NCI-H69 (cell line): ENCODE measurements at places on chromosomes 16 and 17.

GRCh38 chr16:57798953-57799599, 3.2 kb downstream of the KIFC3 start:
- DNase-seq: peak; percentile 40

DNA sequence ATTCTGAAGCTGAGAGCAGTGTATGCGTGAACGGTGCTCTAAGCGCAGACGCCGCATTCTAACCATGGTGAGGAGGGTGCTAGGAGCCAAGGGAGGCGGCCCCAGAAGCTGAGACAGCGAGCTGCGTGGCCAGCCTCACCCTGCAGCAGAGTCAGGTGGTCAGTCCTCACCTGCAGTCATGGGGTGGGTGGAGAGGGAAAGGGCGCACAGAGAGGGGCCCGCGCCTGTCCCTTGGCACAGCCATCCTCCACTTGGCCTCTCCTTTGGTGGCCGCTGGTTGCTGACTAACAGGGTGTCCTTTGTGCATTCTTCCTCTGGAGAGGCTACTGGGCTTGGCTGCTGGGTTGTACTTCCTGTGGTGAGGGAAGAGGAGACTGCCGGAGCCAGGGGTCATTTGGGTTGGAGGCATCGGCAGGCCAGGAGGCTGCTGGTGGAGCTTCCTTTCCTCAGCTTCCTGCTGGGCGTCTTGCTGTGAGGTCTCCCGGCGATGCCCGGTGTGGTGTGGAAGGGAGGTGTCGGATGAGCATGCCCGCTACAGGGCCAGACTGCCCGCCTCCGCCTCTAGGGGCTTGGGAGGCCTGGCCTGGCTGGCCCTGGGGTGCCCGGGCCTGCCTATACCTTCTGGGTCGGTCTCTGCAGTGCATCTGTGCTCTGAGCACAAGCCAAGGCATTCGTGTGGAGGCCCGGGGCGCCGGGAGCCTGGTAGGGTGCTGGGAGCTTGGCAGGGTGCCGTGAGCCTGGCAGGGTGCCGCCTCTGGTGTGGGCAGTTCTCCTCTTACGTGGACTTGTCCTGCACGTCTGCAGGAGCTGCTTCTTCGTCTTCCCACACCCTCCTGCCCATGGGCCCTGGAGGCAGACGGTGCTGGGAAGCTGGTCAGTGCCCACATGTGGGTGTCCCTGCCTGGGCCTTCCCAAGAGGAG, 17.4 kb downstream of the RNF213 start:
- DNase-seq: no peak

DNA sequence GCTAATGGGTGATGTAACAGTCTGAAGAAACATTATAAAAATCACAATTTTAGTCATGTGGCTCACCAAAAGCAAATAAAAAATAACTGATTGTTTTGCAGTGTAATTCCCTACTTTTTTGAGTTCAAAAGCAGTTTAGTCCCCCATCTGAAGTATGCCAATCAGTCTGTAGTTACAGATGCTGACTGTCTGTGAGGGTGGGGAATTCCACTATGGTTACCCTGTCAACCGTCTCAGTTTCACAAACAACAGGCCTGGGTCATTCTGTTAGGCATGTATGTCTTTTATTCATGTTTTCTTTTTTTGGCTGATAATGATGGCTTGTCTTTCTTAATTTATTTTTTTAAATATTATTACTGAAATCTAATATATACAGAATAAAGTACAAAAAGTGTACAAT, 69.3 kb downstream of the STXBP4 start:
- no peak for DNase-seq

DNA sequence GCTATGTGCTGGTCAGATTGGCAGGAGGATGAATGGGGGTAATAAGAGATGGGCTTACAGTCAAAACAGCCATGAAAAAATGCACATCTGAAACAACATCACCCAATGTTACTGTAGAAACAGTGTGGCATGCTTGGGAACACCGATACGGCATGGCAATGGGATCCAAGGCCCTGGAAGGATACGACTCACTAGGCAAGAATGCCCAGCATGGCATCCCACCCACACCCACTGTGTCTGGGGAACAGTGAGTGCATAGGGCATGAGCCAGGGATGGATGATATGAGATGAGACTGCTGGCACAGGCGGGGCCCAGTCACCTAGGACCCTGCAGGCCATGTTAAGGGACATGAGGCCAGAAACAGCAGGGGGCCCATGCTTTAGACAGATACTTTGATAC, 11.5 kb downstream of the TRIM25 start:
- no peak for DNase-seq

GRCh38 chr17:49548506-49549310, 27.0 kb upstream of the NXPH3 start:
- DNase-seq: peak; percentile 49

- DNase-seq: peak; percentile 19
Observed at GRCh38 chr17:64538508-64539130, 31.8 kb downstream of the CEP95 start.

GRCh38 chr16:9012848-9013507, 49.3 kb upstream of the USP7 start:
- DNase-seq: peak; percentile 82

GRCh38 chr17:40335620-40336019, 26.6 kb downstream of the RARA start:
- DNase-seq: no peak

- DNase-seq: no peak
Observed at GRCh38 chr16:11550791-11551498, 35.8 kb downstream of the LITAF start.

GRCh38 chr17:69375229-69375628, 39.3 kb upstream of the MAP2K6 start:
- DNase-seq: no peak

DNA sequence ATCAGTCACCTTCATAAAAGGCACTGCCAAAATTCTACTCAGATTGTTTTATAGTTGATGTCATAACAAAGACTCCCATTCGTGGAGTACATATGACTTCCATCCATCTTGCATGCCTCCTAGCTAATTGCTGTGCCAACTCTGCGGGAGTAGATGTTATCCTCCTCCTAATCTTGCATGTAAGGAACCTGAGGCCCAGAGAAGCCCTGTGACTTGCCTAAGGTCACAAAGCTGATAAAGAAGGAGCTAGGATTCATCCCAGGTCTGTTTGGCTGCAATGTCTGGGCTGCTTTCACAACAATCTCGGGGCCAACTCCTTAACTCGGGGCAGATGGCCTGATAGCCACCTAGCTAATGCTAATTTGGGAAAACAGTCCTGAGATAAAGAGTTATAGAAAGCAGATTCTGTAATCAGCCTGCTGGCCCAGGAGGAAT, 87.3 kb downstream of the YPEL2 start:
- DNase-seq: no peak

DNA sequence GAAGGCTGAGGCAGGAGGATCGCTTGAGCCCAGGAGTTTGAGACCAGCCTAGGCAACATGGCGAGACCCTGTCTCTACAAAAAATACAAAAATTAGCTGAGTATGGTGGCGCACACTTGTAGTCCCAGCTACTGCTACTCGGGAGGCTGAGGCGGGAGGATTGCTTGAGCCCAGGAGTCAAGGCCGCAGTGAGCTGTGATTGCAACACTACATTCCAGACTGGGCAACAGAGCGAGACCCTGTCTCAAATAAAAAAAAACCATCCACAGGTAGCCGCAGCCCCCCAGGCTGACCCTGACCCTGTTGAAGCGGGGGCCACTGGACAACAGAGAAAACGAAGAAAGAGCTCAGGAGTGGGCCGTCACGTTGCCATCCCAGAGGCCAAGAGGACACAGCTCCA, 4.0 kb downstream of the SLC43A2 start:
- no peak for DNase-seq

DNA sequence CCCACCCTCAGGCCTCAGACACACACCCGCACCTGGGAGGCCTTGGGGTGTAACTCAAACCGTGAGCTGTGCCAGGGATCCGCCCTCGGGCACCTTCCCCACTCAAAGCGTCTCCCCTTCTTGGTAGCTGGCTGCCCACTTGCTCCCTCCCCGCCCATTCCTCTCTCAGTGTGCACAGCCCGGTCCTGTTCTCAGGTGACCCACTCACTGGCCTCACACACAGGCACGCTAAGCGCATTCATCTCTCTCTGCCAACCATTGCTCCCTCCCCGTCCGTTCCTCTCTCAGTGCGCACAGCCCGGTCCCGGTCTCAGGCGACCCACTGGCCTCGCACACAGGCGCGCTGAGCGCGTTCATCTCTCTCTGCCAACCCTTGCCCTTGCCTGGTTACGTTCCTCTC, 20.8 kb downstream of the WDR45B start:
- DNase-seq: no peak

- DNase-seq: no peak
Observed at GRCh38 chr16:80046261-80046660, 445.7 kb upstream of the MAF start.

GRCh38 chr16:1301562-1301961, 7.9 kb upstream of the UBE2I start:
- DNase-seq: no peak

DNA sequence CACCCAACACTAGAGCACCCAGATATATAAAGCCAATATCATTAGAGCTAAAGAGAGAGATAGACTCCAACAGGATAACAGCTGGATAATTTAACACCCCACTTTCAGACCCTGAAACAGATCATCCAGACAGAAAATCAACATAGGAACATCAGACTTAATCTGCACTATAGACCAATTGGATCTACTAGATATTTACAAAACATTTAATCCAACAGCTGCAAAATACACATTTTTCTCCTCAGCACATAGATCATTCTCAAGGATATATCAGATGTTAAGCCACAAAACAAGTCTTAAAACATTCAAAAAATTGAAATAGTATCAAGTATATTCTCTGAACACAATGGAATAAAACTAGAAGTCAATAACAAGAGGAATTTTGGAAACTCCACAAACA, 4.1 kb upstream of the CCL13 start:
- DNase-seq: no peak

GRCh38 chr16:66698046-66698445, 1.5 kb upstream of the CMTM4 start:
- no peak for DNase-seq

GRCh38 chr17:61757168-61757567, 106.2 kb downstream of the BRIP1 start:
- no peak for DNase-seq

DNA sequence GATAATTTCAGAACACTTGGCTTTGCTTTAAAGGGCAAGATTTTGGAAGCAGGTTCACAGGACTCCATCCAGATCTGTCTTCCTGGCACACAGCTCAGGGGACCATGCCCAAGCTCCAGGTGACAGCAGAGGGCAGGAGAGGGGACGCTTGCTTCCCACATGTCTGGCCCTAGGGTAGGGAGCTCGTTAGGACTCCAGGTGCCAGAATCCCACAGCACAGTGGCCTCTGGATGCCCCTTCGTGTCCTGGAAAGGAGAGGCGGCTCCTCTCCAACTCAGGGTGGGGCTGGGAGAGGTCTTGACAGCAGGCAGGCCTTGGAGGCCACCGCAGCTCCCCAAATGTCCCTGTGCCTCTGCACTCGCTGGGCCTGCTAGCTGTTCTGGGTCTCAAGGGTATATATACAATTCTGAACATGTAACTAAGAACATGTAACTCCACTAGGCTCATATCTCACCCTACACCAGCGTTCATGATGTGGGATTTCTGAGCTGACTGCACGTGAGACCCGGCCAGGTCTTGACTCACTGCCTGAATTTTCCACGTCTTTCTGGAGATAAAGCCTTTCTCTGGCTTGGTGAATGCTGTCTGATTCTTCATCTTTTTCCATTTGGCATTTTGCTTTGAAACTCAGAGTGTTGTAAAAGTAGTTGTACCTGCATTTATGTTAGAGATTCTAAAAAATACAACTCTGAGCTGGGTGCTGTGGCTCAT, 52.8 kb downstream of the MARCHF10 start:
- DNase-seq: no peak

GRCh38 chr16:31191697-31192428, 10.7 kb downstream of the PYCARD start:
- DNase-seq: no peak

GRCh38 chr16:65278874-65279273, 157.0 kb upstream of the CDH11 start:
- no peak for DNase-seq

GRCh38 chr16:1143761-1144450, 9.0 kb upstream of the CACNA1H start:
- DNase-seq: no peak

DNA sequence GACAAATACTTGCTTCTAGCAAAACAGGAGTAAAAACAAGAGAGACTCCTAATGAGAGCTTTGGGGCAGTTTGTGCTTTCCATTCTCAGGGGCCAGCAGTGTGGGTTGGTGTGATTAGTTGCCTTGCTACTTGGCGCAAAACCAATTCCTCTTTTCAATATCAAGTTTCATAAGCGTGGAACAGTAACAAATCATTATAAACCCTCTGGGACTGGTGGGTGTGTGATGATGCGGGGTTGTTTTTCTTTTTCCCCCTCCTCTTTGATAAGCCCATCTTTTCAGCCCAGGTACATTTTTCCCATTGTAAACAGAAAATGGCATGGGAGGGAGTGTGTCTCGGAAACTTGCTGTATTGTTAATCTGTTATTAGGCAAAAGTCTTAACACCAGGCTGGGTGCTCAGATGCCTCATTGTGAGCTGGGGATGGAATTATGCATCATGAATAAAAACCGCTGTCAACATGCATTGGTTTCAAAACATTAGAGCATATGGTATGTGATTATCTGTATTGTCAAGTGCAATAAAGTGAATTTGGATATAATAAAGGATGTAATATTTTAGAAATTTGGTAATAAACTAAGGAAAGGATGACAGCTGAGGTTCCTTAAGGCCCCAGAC, 166.4 kb downstream of the CCDC182 start:
- peak; percentile 91 for DNase-seq

DNA sequence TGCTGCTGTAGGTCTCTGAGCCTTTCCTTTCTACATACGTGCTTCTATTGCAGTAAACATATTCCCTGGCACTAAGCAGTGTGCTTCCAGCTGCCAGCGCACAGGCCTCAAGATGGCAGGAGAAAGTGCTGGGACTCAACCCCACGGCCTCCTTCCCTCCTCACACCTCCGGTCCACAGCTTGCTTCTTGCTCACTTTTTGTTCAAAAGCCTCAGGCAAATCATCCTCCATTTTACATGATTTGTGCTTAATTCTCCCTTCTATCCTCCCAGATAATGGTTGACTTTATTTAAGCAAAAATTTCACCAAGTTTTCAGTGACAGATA, 5.4 kb downstream of the CDK5R1 start:
- DNase-seq: peak; percentile 34

DNA sequence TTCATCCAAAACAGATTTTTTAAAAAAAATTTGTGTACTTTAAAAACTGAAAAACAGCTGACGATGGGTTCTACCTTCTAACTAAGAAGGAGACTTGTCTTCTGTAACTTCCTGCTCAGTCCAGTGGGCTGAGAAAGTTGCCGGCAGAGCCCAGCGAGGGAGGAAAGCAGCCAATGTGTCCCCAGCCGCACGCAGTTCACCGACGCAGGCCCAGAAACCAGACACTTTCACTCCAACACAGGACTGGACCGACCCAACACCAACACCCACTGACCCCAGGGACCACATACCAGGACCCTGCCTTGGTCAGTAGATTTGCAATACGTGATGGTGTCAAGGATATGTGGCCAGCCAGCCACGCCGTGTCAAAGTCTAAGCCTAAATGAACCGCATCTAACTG, 25.6 kb downstream of the TRAP1 start:
- no peak for DNase-seq

- DNase-seq: no peak
Observed at GRCh38 chr17:80372456-80372855, 42.5 kb upstream of the ENDOV start.

GRCh38 chr16:30750876-30751465, 2.7 kb downstream of the PHKG2 start:
- DNase-seq: no peak
